ENCODE measurements at places on chromosomes 1 and 21. TPM values are rescaled to one million over a fixed set of nuclear protein-coding genes. Genes with fewer than 3 reads are reported as not detected.

Gene PLA2G2C
- total RNA-seq = 0.17 TPM

Gene CRYBG2
- 0.95 TPM for total RNA-seq

DNA sequence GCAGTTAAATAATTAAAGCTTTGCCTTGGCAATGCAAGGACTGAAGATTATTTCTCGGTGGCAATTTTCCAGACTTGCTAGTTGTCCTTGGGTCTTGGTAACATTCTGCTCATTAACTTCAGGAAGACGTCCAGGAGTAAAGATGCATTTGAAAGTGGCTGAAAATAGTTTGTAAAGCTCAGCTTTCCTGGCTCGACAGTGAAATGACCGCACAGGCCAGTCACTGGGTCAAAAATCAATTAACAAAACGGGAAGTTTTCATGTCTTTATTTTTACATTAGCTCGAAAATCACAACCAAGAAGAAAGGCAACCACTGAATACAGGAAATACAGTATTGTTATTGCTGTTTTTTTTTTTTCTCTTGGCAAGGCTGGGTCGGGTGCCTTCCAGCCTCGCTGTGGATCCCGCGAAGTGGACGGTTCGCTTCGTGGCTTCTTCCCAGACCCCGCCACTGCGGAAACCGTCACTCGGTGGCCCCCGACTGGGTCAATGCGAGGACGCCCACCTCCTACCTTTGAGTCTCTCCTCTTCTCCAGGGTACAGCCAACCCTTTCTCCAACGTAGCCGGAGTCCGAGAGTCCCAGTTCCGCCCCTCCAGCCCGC lies 479 bp upstream of the SNX7 start:
- peaks cover 19% of the 10 kb centered on the region for H3K27me3 ChIP-seq
- H3K4me1 ChIP-seq = peaks cover 9% of the 10 kb centered on the region
- H3K36me3 ChIP-seq = no peaks in the 10 kb centered on the region
- no peak overlapping the region for H3K27ac ChIP-seq

GRCh38 chr1:162557536-162557935 lies 4.0 kb upstream of the UAP1 start:
- no peak overlapping the region for H3K27ac ChIP-seq
- no peaks in the 10 kb centered on the region for H3K36me3 ChIP-seq

- H3K4me1 ChIP-seq = peaks cover 21% of the 10 kb centered on the region
- no peak overlapping the region for H3K4me3 ChIP-seq
- peaks cover 13% of the 10 kb centered on the region for H3K36me3 ChIP-seq
- H3K27ac ChIP-seq = no peak overlapping the region
Measured at GRCh38 chr21:29194847-29195246, 64.4 kb downstream of the MAP3K7CL start.

Gene CELSR2
- total RNA-seq = 2.6 TPM

- H3K4me3 ChIP-seq = no peak overlapping the region
- DNase-seq = no peak
- H3K4me1 ChIP-seq = no peaks in the 10 kb centered on the region
- no peak overlapping the region for H3K27ac ChIP-seq
- no peaks in the 10 kb centered on the region for H3K36me3 ChIP-seq
- H3K27me3 ChIP-seq = no peaks in the 10 kb centered on the region
Measured at GRCh38 chr1:77398152-77398551, 116.3 kb downstream of the AK5 start.

Gene HES3
- total RNA-seq = not detected

Gene EFHD2
- total RNA-seq = 164 TPM

Gene PTPN22
- 26.0 TPM for total RNA-seq

GRCh38 chr1:8182034-8182761 lies 135.7 kb upstream of the SLC45A1 start:
- no peak overlapping the region for H3K27ac ChIP-seq
- H3K36me3 ChIP-seq = peaks cover 19% of the 10 kb centered on the region
- H3K4me1 ChIP-seq = no peaks in the 10 kb centered on the region

DNA sequence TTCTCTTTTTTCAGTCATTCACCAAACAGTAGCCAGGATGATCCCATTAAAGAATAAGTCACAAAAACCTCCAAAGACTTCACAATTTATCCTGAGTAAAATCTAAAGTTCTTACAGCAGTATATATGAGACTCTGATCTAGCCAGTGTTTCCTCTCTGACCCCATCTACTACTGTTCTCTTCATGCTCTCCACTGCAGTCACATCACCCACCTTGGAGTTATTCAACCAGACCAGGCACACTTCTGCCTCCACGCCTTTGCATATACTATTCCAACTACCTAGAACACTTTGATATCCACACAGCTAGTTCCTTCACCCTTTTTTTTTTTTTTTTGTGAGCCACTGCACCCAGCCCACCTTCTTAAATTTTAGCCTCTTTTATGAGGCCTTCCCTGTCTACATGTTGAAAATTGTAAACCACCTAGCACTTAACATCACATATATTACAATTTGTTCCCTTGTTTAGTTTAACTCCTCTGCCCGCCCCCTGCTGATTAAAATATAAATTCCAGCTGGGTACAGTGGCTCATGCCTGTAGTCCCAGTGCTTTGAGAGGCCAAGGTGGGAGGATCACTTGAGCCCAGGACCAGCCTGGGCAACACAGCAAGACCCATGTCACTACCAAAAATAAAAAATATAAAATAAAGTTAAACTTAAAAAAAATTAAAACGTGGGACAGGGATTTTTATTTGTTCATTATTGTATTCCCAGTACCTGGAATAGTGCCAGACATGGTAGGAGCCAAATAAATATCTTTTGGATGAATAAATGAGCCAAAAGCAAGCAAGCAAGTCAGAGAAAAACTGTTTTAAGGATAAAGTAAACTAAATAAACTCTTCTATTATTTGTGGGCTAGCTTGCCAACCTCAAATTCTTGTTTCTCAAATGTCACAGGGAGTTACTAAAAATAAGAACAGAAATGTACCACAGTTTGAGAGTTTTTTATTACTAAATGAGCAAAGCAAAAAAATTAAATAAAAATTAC lies 35.2 kb upstream of the MUTYH start:
- no peak for DNase-seq
- H3K27me3 ChIP-seq = no peaks in the 10 kb centered on the region
- H3K36me3 ChIP-seq = no peaks in the 10 kb centered on the region

DNA sequence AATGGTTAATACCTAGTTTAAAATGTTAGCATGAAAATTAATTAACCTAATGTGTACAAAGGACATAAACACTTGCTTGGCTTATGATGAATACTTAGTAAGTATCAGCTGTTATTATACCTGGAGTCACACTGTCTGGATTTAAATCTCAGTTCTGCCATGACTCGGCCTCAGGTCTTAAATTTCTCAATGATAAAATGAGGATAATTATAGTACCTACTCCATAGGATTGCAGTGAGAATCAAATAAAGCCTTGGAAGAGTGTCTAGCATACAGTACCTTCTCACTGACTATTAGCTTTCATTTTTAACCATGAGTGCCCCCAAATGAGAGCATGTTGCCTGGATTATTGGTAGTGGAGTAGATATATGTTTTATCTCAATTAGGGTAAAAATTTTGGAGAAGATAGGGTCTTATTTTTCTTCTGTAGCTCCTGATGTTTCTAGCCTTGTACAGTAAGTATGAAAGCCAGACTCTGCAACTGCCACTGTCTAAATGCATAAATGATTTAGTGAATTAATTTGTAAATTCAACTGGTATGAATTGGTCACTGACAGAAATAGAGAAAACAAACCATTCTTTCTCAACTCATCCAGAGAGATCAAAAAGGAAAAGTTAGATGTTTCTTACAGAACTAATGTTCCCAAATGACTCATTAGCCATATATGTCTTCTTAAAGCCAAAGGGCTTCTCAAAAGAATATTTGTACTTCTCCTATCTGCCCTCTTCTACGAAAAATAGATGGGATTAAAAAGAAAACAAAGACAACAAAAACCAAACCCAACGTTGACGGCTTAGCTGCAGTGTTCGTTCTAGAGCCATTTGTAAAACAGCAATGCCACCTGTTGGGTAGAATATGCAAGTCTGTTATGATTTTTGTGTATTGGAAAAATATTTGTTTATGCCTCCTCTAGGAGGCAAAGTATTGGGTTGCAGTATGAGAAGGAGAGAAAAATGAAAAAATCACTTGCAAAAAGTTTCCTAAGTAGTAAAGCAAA lies 53.8 kb upstream of the MROH9 start:
- peaks cover 9% of the 10 kb centered on the region for H3K27me3 ChIP-seq
- no peaks in the 10 kb centered on the region for H3K4me1 ChIP-seq
- H3K27ac ChIP-seq = no peak overlapping the region
- no peak for DNase-seq

DNA sequence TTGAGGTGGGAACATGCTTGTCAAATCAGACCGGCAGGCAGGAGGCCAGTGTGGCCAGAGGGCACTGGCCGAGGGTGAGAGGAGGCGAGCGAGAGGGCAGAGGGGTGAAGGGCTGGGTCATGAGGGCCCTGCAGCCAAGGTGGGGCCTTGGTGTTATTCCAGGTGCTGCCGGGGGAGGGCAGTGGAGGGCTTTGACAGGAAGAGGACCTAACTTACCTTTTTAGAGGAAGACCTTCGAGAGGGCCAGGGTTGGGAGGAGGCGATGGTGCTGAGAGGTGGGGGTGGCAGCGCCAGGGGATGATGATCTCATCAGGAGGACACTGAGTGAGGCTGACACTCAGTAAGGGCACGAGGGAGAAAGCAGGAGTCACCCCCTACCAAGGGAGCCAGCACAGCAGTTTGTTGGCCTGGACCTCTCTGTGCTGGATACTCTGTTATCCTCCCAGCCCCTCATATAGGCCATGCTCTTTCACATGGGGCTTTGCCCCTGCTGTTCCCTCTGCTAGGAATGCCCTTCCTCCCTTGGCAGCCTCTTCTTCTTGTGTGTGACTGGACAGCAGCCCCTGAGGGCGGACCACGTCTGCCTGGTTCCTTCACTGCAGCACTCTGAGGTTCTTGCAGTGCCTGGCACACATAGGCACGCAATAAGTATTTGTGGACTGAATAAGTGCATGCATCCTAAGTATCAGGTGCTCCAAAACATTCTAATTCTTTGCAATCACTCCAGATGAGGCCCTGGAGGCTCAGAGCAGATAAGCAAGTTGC lies 7.5 kb upstream of the TTC22 start:
- peaks cover 62% of the 10 kb centered on the region for H3K4me1 ChIP-seq
- H3K27ac ChIP-seq = peak overlapping the region; percentile 69
- H3K27me3 ChIP-seq = no peaks in the 10 kb centered on the region
- peak; percentile 51 for DNase-seq
- H3K4me3 ChIP-seq = peak overlapping the region; percentile 82

- peaks cover 13% of the 10 kb centered on the region for H3K4me1 ChIP-seq
- no peaks in the 10 kb centered on the region for H3K27me3 ChIP-seq
- no peak for DNase-seq
Measured at GRCh38 chr1:223704921-223705878, 7.1 kb upstream of the CAPN2 start.

Gene ZFYVE9
- 1.1 TPM for total RNA-seq

Gene BRDT
- total RNA-seq = not detected

GRCh38 chr1:31549809-31550620 lies 26.3 kb upstream of the TINAGL1 start:
- no peaks in the 10 kb centered on the region for H3K36me3 ChIP-seq
- H3K4me3 ChIP-seq = no peak overlapping the region
- no peak for DNase-seq
- H3K4me1 ChIP-seq = peaks cover 3% of the 10 kb centered on the region
- H3K27ac ChIP-seq = no peak overlapping the region

- peaks cover under 1% of the 10 kb centered on the region for H3K4me1 ChIP-seq
- H3K36me3 ChIP-seq = no peaks in the 10 kb centered on the region
- peaks cover 38% of the 10 kb centered on the region for H3K27me3 ChIP-seq
- H3K27ac ChIP-seq = no peak overlapping the region
Measured at GRCh38 chr21:35697321-35697808, 363.0 kb downstream of the SETD4 start.

Gene ADGRB2
- 1.2 TPM for total RNA-seq

Gene TGFB2
- total RNA-seq = not detected

Gene PRDM16
- total RNA-seq = not detected

DNA sequence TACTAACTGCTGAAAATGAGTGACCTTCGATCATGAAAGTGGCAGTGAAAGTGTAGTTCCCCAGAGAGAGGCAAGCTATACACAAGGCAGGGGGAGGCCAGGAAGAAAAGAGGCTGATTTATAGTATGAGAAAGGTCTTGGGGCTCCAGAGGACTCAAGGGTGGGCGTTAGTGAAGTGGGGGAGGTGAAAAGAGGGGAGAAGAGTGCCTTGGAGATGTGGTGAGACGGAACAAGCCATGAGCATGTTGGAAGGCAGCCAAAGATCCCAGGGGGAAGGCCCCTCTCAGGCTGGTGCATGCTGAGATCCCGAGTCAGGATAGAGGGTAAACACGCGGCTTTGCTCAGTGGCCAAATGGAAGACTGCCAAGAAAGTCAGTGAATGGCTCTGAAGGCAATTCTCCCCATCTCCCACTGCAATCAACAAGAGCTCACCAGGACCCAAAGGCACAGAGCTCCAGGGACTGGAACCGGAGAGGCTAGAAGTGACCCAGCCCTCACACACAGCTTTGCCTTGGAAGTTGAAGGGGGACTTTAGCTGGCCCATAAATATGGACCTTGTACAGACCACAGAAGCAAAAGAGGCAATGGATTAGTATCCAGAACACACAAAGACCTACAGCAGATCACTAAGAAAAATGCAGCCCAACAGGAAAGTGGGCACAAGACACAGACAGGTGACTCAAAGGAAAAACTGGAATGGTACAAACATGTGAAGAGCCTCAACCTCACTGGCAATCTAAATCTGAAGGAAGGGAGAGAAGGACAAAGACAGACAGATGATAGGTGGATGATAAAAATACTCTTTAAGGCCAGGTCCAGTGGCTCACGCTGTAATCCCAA lies 49.6 kb downstream of the HSF2BP start:
- H3K4me3 ChIP-seq = no peak overlapping the region
- H3K27me3 ChIP-seq = peaks cover 6% of the 10 kb centered on the region
- no peak overlapping the region for H3K27ac ChIP-seq
- peaks cover 5% of the 10 kb centered on the region for H3K4me1 ChIP-seq
